Neural progenitor cell (in vitro differentiated cells): ENCODE measurements at places on chromosomes 12 and 14. TPM values are rescaled to one million over a fixed set of nuclear protein-coding genes. Genes with fewer than 3 reads are reported as not detected.

The SLC25A21 gene
- 5.3 and 6.4 TPM in 2 replicates for total RNA-seq

The KRT77 gene
- 0.47 TPM in 1 of 2 replicates, not detected in the other for total RNA-seq

The FAM186B gene
- 0.25 TPM in 1 of 2 replicates, not detected in the other for total RNA-seq

DNA sequence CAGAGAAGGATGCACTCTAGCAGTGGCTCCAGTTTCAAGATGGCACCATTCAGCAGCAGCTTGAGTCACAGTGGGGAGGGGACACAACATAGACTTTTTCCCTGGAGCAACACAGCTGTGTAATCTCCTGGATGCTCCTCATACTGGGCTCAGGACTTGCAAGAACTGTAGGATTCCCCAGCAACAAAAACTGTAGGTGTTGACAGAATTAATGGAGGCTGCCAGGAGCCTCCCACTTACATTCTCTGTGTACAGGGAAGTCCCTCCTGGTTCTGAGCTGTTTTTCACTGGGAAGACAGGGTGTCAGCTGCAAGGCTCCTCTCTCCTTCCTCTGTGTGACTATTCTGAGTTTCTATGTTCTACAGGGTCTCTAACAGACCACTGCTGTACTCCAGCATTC is 217.9 kb downstream of the KIF21A start:
- no peak for DNase-seq

DNA sequence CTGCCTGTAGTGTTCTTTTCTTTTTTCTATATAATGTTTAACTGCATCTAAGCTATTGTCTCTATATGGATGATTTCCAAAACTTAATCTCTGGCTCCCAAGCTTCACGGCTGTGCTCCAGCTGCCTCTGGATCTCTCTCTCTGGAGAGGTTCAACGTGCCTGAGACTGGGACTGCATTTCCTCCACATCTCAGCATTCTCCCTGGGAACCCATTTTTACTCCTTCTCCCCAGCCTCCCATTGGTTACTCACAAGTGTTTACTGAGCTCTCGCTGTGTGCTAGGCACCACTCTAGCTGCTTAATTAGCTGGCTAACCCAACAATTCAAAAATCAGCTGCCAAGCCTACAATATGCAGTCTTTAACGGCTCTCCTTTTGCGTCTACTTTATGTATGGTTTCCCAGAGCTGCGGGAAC is 34.7 kb downstream of the FBXL14 start:
- no peak for DNase-seq

- DNase-seq, result no peak
Observed at GRCh38 chr14:54349713-54350112, 47.1 kb upstream of the CDKN3 start.

- DNase-seq, result no peak
Observed at GRCh38 chr12:25985316-25986175, 27.1 kb downstream of the RASSF8 start.

GRCh38 chr12:124126950-124127655 is 154.1 kb downstream of the ZNF664 start:
- no peak for DNase-seq

DNA sequence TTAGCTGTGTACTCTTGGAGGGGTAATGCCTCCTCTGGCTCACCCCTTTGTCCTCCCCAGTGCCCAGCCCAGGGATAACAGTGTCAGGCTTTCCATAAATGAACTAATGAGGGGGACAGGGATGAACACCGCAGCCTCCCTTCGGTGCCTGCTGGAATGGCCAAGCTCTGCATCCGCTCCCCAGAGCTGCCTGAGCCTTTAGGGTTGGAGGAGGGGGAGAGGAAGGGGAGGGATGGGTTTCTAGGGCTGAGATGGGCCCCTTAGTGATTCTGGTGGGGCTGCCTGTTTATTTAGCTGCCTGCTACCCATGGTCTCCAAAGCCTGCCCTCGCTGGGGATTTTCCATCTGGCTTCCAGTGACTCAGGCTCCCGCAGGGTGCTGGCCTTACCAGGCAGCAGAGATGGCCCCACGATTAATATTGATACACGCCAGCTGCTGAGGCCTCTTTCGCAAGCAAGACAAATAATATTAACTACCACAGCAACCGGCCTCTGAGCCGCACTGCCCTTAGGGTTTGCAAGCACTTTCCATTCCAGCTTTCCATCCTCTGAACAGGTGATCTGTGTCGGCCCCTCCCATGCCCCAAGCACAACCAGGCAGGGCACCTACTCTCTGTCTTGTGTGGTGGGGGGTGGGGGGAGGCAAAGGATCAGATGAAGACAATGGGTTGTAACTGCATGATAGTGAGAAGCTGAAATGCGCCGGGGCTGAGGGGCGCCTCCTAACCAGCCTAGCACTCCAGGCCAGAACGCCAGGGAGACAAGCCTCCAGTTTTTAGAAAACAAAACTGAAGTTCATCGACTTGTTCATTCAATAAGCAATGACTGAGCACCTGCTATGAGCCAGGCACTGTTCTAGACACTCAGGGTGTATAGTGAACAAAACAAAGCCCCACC is 56.7 kb downstream of the C14orf132 start:
- DNase-seq, result peak; percentile 41

DNA sequence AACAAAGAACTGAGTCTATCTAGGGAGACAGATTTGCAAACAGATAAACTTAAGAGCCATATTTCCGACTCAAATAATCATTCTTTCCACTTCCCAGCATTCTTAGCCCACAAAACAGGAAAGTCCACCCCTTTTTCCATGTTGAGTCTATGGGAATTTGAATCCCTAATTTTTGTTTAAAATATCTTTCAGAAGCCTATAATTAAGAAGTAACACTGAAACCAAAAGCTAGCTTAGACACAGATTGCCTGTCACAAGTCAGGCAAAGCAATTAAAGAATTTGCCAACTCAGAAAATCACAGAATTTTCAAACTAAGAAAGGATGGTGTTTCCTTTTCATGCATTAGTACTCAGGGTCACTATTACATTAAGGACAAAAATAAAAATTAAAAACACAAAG is 17.0 kb downstream of the ATP2B1 start:
- no peak for DNase-seq

- DNase-seq, result peak; percentile 89
Observed at GRCh38 chr14:94728950-94729349, 41.0 kb downstream of the GSC start.
